Activated CD4-positive, alpha-beta memory T cell treated with anti-CD3 and anti-CD28 coated beads, Interleukin-2, amount 10 ng/mL, durations not matched to agents 7 days and 5 days (primary cell): ENCODE measurements at places on chromosomes 4 and X. TPM values are rescaled to one million over a fixed set of nuclear protein-coding genes. Genes with fewer than 3 reads are reported as not detected.
A peak's percentile ranks its signal among the peaks of the same experiment; 100 is the strongest.

DNA sequence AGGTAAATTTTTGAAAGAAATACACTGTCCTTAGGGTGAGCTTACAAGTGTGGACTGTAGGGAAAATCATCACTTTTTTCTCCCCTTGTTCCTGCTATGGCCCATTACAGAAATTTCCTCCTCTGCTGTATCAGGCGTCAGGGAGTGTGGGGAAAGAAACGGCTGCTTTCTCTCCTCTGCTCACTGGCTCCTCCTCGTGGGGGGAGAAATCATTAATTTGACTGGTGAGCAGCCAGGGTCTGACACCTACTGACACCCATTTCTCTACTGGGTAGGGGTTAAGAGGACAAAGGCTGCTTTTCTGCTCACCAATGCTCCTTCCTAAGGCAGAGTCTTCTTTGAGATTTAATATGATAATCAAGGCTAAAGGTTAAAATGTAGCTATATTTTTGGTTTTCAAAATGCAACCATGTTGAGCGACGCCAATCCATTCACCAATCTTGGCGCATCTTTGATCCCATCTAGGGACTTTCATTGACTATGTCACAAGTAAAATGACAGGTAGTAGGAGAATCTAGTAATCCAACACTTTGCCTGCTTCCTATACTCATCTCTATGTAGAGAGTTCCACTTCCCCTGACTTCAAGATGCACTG lies 25.1 kb downstream of the SETD7 start:
- no peak overlapping the region for H3K4me3 ChIP-seq
- no peak overlapping the region for H3K27ac ChIP-seq
- DNase-seq, result peak; percentile 57
- H3K4me1 ChIP-seq, result peaks cover 15% of the 10 kb centered on the region
- H3K27me3 ChIP-seq, result no peaks in the 10 kb centered on the region

DNA sequence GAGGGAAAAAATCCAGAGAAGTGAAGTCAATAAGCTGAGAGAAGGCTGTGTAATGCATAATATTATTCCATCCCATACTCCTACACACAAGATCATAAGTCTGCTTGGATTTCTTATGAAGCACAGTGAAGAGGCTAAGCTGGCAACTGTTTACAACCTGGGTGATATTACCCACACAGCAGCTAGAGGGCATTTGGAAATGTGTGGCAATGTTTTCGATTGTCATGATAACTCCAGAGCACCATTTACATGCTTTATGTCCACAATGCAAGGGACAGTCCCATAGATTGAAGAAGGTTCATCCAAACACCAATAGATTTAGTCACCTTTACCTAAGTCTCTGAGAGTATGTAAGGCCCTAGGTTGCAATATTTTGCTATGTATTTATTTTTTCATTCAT lies 412.2 kb downstream of the PPP3CA start:
- no peak for DNase-seq
- no peaks in the 10 kb centered on the region for H3K27me3 ChIP-seq
- no peaks in the 10 kb centered on the region for H3K36me3 ChIP-seq

GRCh38 chr4:8199594-8200301 lies 658 bp downstream of the SH3TC1 start:
- H3K4me1 ChIP-seq, result peaks cover 37% of the 10 kb centered on the region
- peak overlapping the region; percentile 85 for H3K4me3 ChIP-seq
- H3K27ac ChIP-seq, result peak overlapping the region; percentile 78
- H3K27me3 ChIP-seq, result no peaks in the 10 kb centered on the region
- H3K36me3 ChIP-seq, result no peaks in the 10 kb centered on the region

DNA sequence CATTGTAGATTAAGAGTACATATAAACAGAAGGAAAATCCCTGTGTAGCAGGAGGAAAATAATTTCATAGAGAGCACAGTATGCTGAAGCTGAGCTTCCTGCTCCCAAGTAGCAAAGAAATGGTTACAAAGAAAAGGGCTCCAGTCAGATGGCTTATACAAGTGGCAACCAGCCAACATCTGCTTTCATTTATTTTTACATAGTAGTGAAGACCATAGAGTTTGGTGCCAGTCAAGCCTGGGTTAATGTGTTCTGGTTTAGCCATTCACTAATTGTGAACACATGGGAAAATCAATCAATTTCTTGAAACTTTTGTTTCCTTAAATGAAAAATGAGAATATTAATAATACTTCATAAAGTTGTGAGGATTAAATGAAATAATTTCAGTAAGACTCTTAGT lies 111.3 kb upstream of the ELOVL6 start:
- no peaks in the 10 kb centered on the region for H3K36me3 ChIP-seq
- H3K4me1 ChIP-seq, result no peaks in the 10 kb centered on the region
- no peak overlapping the region for H3K4me3 ChIP-seq
- no peak for DNase-seq
- peaks cover 26% of the 10 kb centered on the region for H3K27me3 ChIP-seq

- H3K36me3 ChIP-seq, result no peaks in the 10 kb centered on the region
- DNase-seq, result no peak
- H3K4me3 ChIP-seq, result no peak overlapping the region
- H3K27ac ChIP-seq, result no peak overlapping the region
Measured at GRCh38 chrX:105098812-105099211, 121.7 kb downstream of the TEX13A start.

DNA sequence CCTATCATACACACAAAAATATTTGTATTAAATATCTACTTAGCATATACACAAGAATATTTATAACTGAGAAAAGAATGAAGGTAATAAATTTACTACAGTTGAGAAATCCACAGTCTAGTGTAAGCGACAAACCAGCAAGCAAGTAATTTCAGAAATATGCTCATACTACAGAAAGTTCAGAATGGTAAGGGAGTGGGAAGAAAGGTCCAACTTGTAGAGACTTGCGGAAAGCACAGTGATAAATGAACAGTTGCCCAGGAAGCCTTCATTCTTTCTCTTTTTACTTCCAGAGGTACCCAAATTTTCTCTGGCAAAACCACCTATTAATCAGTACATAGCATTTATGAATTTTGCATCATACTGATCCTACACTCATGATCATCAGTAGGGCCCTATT lies 438.1 kb upstream of the PCDH10 start:
- H3K4me1 ChIP-seq, result no peaks in the 10 kb centered on the region
- no peak overlapping the region for H3K4me3 ChIP-seq
- no peak overlapping the region for H3K27ac ChIP-seq
- no peaks in the 10 kb centered on the region for H3K36me3 ChIP-seq
- no peaks in the 10 kb centered on the region for H3K27me3 ChIP-seq

- DNase-seq, result no peak
- no peak overlapping the region for H3K27ac ChIP-seq
- H3K27me3 ChIP-seq, result no peaks in the 10 kb centered on the region
- H3K36me3 ChIP-seq, result peaks cover 42% of the 10 kb centered on the region
- peaks cover 40% of the 10 kb centered on the region for H3K4me1 ChIP-seq
Measured at GRCh38 chrX:153733651-153734240, 9.1 kb downstream of the ABCD1 start.

DNA sequence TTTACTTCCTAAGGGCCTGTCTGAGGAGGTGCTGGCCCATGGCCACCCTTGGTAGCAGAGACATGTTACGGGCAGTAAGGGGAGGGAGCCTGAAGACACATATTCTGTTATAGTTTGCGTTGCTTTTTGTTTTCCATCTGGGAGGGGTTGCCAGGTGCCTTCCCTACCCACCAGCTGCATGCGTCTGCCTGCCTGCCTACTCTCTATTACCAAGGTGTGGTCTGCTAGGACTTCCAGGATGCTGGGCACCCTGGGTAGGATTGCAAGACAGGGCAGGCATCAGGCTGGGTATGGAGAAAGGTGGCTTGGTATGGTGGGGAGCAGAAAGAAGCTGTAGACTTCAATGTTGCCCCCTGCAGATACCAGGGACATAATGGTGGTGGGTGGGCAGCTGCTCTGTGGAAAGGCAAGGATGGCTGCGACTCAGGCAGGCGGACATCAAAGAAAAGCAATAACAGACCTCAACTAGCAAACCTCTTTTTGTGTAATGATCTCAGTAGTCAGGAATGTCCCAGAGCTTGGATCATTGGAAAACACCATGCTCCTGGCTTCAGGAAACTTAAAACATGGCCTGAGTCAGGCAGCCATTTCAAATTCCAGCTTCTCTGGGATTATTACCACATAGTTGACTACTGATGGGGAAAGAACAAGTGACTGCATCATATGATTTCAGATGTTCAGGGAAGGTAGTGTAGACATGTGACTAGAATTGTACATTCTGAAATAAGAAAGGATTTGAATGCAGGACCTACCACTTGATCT lies 67.8 kb downstream of the HOPX start:
- H3K27ac ChIP-seq, result no peak overlapping the region
- no peak overlapping the region for H3K4me3 ChIP-seq
- DNase-seq, result no peak
- H3K36me3 ChIP-seq, result no peaks in the 10 kb centered on the region
- peaks cover 16% of the 10 kb centered on the region for H3K27me3 ChIP-seq

The DCAF8L2 gene
- total RNA-seq, result not detected

The MAOA gene
- 6.5 TPM for total RNA-seq

The DUSP9 gene
- not detected for total RNA-seq
